ENCODE measurements at places on chromosomes 1 and 21.

- no peak for DNase-seq
These were observed 57.5 kb downstream of the PCP4 start for GRCh38 chr21:39924577-39925308.

DNA sequence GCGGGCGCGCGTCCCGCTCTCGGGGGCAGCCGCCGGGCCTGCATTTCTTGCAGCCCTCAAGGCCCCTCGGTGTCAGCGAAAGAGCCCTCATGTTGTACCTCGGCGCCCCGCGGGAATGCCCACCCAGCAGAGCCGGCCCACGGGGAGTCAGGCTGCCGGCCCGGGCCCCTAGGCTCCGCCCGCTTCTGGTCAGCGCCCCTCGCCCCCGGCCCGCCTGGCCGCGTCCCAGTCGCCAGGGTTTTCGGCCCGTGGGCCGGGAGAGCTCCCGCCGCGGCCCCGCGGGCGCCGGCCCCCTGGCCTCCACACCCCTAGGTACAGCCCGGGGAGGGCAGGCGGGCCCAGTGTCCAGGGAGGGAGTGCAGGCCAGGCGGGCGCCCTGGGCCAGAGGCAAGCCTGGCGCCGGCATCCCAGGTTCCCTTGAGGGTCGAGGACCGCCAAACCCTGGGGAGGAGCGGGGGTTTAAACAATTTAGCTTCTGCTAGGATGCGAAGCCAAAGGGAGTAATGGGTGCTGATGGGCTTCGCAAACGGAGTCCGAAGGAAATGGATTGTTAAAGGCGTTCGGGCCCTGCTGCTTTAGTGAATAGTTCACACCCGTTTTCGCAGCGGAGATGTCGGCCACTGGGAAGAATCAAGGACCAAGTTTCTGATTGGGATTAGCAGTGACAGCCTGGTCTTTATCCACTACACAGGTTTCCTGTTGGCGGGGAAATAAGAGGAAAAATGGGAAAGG, 486 bp upstream of the KCNA3 start:
- DNase-seq = no peak

- DNase-seq = no peak
These were observed 912.6 kb downstream of the TTLL7 start for GRCh38 chr1:83086346-83086745.

- no peak for DNase-seq
These were observed 3.3 kb downstream of the C1QTNF12 start for GRCh38 chr1:1243266-1243660.

GRCh38 chr21:27548486-27548885, 581.6 kb upstream of the ADAMTS5 start:
- no peak for DNase-seq

GRCh38 chr1:201665036-201665435, 126.1 kb downstream of the NAV1 start:
- DNase-seq = no peak

DNA sequence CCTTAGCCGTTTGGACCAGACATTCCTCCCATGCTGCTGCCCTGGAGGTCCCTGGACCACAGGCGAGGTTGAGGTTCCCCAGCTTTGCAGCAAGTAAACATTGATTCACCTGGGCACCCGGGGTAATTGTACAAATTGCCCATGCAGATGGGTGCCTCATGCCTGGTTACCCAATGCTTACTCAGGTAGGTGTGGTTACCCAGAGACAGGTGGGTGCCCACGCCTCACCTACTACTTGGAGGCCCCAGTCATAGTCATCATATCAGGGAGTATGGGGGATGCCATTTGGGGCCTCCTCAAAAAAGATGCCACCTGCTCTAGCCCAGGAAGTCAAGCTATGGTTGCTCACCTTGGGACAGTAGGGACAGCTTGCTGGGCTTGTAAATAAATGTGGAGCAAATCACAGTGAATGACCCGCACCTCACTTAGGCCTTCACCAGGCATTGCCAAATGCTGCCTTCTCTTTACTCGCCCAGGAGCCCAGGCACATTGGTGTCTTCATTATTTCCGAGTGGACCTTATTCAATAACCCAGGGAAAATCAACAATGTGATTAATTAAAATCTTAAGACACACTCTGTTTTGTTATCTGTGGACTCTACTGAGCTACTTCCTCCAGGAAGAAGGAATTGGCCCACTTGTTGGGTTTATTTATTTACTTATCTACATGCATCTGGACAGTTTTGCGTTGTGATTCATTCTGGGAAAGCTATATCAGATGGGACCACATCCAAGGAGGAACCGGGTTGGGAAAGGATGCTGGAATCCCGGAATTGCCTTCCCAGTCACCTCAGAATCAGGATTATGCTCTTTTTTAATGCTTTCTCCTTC, 35.6 kb upstream of the GRHL3 start:
- no peak for DNase-seq

DNA sequence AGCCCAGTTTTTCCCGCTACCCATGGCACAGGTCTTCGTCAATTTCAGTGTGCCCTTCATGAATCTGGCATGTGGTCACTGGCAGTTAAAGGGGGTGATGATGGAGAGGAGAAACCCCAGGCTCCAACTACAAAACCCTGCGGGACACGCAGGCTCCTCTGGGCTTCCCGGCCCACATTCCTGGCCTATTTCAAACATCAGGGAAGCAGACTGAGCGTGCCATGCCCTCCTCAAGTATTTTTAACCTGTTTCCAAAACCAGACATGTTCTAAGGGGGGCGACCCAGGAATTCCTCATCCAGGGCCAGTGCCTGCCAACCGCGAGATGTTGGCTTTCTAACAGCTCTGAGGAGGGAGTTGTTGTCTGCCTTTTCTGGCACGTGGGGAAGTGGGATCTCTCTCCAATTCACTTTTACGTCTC, 85.1 kb downstream of the CAPZB start:
- DNase-seq = no peak

- DNase-seq = no peak
These were observed 91.4 kb upstream of the RAVER2 start for GRCh38 chr1:64653466-64653865.

GRCh38 chr1:39295901-39296300, 91.4 kb downstream of the MACF1 start:
- DNase-seq = no peak
